Stimulated activated CD4-positive, alpha-beta T cell treated with anti-CD3 and anti-CD28 coated beads, TNF-alpha, amount 100 ng/mL, for 1 hour (primary cell): ENCODE measurements at places on chromosomes 3 and 15.

GRCh38 chr3:126129398-126129891, 45.5 kb upstream of the SLC41A3 start:
- no peak for DNase-seq

DNA sequence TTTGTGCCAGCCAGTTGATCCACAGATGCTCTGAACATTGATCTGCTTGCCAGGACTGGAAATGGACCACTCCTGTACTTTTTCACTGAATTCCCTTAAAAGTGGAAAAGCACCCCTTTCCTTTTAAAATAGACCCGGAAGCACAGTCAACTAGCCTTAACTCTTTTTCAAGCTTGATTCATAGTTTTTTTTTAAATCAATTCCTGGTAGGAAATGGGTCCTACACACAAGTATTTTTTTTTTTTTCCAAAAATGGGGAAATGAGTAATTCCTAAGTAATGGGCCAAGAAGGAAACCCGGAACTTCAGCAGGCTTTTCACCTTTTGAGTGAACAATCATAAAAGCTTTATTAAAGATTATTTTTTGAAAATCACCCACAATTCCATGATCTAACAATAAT, 234.4 kb upstream of the ADAMTS9 start:
- no peak for DNase-seq

- no peak for DNase-seq
Measured at GRCh38 chr3:134393074-134393473, 18.8 kb upstream of the AMOTL2 start.

GRCh38 chr3:48963591-48963990, 26.4 kb upstream of the P4HTM start:
- DNase-seq = no peak

- no peak for DNase-seq
Measured at GRCh38 chr3:45830121-45830520, 11.8 kb downstream of the LZTFL1 start.

GRCh38 chr15:31024330-31024729, 32.9 kb upstream of the MTMR10 start:
- no peak for DNase-seq

GRCh38 chr3:185552358-185552877, at the start of gene LIPH:
TSS of gene LIPH (minus strand) at chr3:185552588. CDS start at chr3:185552471, 117 bp downstream.
- DNase-seq = no peak

DNA sequence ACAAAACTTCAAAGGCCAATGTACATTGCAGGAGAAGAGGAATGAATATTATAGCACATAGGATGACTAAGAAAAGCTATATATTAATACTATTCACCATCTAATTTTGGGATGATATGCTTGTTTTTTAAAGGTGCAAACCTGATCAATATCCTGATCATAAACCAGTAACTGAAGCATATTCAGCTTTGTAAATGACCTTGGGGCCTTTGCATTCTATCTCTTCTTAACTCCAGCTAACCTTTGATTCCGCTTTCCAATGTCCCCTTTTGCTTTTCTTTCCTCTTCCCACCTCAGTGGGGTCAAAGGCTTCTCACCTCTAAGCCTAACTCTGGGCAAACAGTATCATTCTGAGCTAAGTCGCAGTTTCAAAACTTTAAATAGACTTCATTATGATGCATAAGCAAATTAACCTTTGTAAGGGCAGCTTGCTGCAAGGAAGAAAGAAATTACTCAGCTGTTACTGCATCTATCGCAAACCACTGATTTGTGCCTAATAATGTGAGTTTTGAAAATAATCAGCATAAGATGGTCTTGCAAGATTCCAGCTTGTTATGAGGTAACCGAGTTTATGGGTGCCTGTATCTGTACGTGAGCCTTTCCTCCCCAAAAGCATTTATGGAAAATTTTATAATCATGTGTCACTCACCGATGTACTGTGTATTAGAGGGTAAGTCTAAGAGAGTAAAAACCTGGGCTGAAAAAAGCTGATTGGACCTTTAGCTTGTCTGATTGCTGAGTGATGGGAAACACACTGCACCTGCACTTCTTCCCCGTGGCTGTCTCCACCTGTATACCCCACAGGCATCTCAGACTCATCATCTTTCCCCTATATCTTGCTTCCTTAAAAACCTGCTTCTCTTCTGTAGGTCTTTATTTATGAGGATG, 116.8 kb downstream of the TPRG1 start:
- no peak for DNase-seq

- no peak for DNase-seq
Measured at GRCh38 chr3:15272426-15273196, 59.8 kb downstream of the SH3BP5 start.

GRCh38 chr3:112132554-112132953, 494 bp downstream of the GCSAM start:
- no peak for DNase-seq

- DNase-seq = no peak
Measured at GRCh38 chr3:31790193-31791089, 190.6 kb downstream of the OSBPL10 start.
